Liver (tissue), 10 donors: ENCODE measurements at places on chromosomes 11 and 22.

DNA sequence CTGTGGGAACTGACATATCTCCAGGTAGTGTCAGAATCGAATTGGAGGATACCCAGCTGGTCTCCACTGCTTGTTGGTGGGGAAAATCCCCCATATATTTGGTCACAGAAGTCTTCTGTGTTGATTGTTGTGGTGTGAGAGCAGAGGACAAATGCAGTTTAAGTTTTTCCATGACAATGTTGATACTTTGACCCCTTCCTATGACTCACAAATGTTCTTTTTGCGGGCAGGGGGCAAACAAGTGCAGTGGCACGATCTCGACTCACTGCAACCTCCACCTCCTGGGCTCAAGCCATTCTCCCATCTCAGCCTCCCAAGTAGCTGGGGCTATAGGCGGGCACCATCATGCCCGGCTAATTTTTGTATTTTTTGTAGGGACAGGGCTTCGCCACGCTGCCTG, 7.4 kb upstream of the PATL1 start:
- H3K4me1 ChIP-seq = peaks cover 12% of the 10 kb centered on the region
- H3K4me3 ChIP-seq = no peak overlapping the region
- H3K36me3 ChIP-seq = no peaks in the 10 kb centered on the region
- no peaks in the 10 kb centered on the region for H3K27me3 ChIP-seq

DNA sequence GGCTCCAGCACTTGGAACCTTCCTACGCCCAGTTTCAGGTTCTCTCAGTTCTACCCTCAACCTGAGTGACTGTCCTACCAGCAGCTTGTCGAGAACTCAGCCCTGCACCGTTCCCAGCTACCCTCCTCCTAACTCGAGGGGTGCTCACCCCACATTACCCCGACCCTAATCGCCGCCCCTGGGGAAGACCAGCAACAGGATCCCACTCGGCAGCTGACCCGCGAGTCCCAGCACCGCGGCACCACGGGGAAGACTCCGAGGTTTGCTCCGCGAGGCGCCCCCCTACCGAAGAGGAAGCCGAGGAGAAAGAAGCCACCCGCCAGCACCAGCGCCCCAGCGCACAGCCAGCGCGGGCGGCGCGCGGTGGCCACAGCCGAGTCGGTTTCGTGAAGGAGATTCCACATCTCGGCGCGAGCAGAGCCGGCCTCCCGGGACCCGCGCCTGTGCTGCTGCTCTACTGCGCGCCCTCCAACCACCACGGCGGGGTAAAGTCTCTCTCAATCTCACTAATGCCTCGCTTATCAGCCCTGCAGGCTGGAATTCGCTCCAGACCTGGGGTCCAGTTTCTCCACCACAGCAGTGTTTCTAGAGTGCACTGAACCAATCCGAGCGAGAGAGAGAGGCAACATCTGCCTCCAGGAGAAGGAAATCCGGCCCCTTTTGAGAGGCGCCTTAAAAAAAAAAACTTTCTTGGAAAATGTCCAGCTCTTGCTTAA, at the start of gene FOLH1:
Gene FOLH1 (minus strand): TSS at position 597 of the 716 bp plus-strand sequence. CDS start 193 bp downstream, at position 404.
- peak within 1 kb of the TSS; percentile 85 for H3K27ac ChIP-seq
- H3K27me3 ChIP-seq = no peaks in the 10 kb centered on the region
- peaks cover 15% of the 10 kb centered on the region for H3K4me1 ChIP-seq
- DNase-seq = peak; percentile 57
- H3K36me3 ChIP-seq = no peaks in the 10 kb centered on the region
- H3K4me3 ChIP-seq = peak within 1 kb of the TSS; percentile 87

GRCh38 chr11:66317723-66318599, 1.1 kb upstream of the CD248 start:
- H3K27me3 ChIP-seq = no peaks in the 10 kb centered on the region
- H3K4me3 ChIP-seq = no peak overlapping the region
- peaks cover 7% of the 10 kb centered on the region for H3K4me1 ChIP-seq
- H3K36me3 ChIP-seq = no peaks in the 10 kb centered on the region
- DNase-seq = no peak
- peak overlapping the region; percentile 73 for H3K27ac ChIP-seq

GRCh38 chr11:46480909-46481308, 89.3 kb upstream of the CHRM4 start:
- H3K4me1 ChIP-seq = no peaks in the 10 kb centered on the region
- no peaks in the 10 kb centered on the region for H3K36me3 ChIP-seq
- no peaks in the 10 kb centered on the region for H3K27me3 ChIP-seq
- H3K27ac ChIP-seq = no peak overlapping the region

DNA sequence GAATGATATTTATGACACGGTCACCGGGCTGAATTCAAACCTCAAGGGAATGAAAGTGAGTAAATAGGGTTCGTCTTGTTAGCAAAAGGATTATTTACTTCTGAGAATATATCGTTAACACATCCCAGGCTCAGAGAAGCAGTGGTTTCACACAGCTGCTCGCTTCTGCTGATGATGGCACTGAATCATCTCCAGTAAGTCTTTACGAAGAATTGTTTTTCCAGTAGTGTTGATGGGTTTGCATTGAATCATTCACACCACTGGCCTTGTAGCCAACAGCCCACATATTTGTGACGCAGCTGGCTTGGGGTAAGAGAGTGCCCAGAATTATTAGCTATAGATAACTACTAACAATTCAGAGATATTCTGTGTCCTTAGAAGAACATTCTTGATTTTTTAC, 236.3 kb downstream of the CADM1 start:
- H3K4me3 ChIP-seq = no peak overlapping the region
- no peak for DNase-seq
- no peak overlapping the region for H3K27ac ChIP-seq
- H3K36me3 ChIP-seq = no peaks in the 10 kb centered on the region

- H3K4me1 ChIP-seq = no peaks in the 10 kb centered on the region
- H3K27me3 ChIP-seq = no peaks in the 10 kb centered on the region
- no peak overlapping the region for H3K27ac ChIP-seq
These were observed 64.7 kb upstream of the APOA1 start for GRCh38 chr11:116901964-116902688.

DNA sequence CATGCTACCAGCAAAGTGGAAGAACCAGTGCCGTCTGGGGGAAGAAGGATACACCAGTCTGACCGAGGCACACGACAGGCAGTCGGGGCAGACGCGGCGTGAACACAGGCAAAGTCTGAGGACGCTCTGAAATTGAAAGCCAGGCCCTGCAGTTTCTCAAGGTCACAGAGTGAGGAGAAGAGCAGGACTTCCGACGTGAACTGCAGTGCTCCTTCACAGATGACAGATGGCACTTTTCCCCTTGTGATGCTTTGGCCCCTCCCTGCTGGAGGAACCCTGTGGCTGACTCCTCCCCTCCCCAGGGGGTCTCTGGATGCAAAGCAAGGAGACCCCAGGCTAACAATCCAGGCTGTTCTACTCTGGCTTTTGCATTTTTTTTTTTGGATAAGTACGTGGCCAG, 19.6 kb upstream of the JAM3 start:
- H3K36me3 ChIP-seq = no peaks in the 10 kb centered on the region
- no peaks in the 10 kb centered on the region for H3K27me3 ChIP-seq
- peaks cover 7% of the 10 kb centered on the region for H3K4me1 ChIP-seq
- no peak overlapping the region for H3K4me3 ChIP-seq
- no peak overlapping the region for H3K27ac ChIP-seq

DNA sequence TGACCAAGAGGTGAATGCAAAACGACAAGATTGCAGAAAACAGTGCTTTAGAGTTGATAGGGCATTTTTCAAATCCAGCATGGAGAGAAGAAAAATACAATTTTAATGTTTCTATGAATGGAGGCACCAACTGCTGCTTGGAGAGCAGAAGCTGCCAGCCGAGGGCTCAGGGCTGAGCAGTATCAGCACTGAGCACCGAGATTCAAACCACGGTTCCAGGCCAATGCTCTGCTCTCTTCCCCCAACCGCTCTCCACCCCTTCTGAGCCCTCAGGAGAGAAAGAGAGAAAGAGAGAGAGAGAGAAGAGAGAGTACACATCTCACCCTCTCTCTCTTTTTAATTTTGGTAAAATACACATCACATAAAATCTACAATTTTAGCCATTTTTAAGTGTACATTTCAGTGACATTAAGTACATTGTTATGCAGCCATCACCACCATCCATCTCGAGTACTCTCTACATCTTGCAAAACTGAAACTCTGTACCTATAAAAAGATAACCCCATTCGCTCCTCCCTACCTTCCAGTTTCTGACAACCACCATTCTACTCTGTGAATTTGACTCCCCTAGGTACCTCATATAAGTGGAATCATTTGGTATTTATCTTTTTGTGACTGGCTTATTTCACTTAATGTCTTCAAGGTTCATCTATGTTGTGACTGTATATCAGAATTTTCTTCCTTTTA, 333.3 kb downstream of the MIAT start:
- no peak for DNase-seq
- no peak overlapping the region for H3K27ac ChIP-seq
- peaks cover 2% of the 10 kb centered on the region for H3K27me3 ChIP-seq
- H3K36me3 ChIP-seq = no peaks in the 10 kb centered on the region
- H3K4me1 ChIP-seq = no peaks in the 10 kb centered on the region
- no peak overlapping the region for H3K4me3 ChIP-seq

DNA sequence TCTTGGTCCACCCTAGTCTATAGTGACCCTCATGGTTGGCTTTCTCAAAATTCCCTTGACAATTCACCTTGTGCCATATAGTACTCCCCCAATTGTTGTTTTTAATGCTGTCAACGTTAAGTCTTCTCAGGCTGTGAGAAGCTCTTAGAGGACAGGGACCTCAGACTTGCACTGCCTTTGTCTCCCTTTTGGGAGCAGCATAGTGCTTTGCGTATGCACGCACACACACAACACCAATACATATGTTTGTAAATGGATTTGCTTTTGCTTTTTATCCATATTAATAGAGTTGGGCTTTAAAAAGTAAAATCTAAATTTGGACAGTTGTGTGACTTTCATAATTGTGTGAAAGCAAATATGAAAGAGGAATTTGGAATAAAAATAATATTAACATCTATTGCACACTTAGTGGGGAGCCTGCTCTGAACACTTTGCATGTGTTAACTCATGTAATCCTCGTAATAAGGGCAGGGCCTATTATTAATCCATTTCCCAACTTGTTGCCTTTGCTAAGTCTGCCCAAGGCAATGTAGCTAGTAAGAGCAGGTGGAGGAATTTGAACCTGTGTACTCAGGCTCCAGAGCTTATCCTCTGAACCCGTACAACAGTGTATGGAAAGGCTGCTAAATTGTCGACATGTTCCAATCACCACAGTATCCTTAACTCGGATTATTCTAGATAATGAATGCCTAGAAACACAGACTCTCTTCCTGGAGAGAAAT, 257.7 kb upstream of the NARS2 start:
- H3K27me3 ChIP-seq = no peaks in the 10 kb centered on the region
- H3K36me3 ChIP-seq = no peaks in the 10 kb centered on the region
- no peaks in the 10 kb centered on the region for H3K4me1 ChIP-seq
- no peak overlapping the region for H3K27ac ChIP-seq
- H3K4me3 ChIP-seq = no peak overlapping the region

- no peak overlapping the region for H3K27ac ChIP-seq
- no peaks in the 10 kb centered on the region for H3K4me1 ChIP-seq
- H3K27me3 ChIP-seq = no peaks in the 10 kb centered on the region
- no peak overlapping the region for H3K4me3 ChIP-seq
- no peak for DNase-seq
- peaks cover 2% of the 10 kb centered on the region for H3K36me3 ChIP-seq
These were observed 94.4 kb downstream of the SLC1A2 start for GRCh38 chr11:35324981-35325380.

DNA sequence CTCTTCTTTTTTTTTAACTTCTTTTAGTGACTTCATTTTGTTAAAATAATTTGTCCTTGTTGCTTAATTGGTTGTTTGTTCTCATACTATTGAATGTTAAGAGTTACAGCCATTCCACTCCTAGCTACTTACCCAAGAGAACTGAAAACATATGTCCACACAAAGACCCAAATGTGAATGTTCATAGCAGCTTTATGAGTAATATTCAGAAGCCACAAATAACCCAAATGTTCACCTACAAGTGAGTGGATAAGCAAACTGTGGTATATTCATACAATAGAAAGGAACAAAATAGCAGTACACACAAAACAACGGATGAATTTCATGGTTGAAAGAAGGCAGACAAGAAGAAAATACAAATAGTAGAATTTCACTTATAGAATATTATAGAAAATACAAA, 1.4 kb upstream of the OR4D11 start:
- H3K27ac ChIP-seq = no peak overlapping the region
- H3K27me3 ChIP-seq = no peaks in the 10 kb centered on the region
- no peaks in the 10 kb centered on the region for H3K36me3 ChIP-seq
- DNase-seq = no peak

- no peak for DNase-seq
- H3K4me1 ChIP-seq = no peaks in the 10 kb centered on the region
- no peak overlapping the region for H3K4me3 ChIP-seq
- no peaks in the 10 kb centered on the region for H3K36me3 ChIP-seq
- H3K27ac ChIP-seq = no peak overlapping the region
These were observed 47.5 kb downstream of the LINC01488 start for GRCh38 chr11:69529001-69529400.

GRCh38 chr11:106497321-106497720, 419.9 kb downstream of the AASDHPPT start:
- no peak for DNase-seq
- no peaks in the 10 kb centered on the region for H3K4me1 ChIP-seq
- no peak overlapping the region for H3K4me3 ChIP-seq
- H3K27ac ChIP-seq = no peak overlapping the region

DNA sequence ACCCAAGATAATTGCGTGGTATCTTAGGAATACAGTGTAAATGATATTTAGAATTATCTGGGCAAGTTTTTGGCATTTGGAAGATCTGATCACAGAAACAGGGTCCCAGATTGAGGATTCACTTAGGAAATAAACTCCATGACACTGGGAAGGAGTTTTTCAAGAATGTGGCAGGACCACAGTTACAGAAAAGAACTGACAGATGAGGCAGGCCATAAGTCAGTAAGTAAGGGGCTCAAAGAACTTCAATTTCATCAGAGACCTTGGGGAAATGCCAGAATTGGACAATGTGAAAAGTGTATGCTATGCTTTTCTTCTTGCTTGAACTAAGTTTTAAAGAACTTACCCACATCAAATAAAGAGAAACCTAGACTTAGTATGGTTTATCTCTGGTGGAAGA, 49.3 kb downstream of the RBMXL2 start:
- no peaks in the 10 kb centered on the region for H3K4me1 ChIP-seq
- H3K36me3 ChIP-seq = no peaks in the 10 kb centered on the region
- H3K4me3 ChIP-seq = no peak overlapping the region
- no peaks in the 10 kb centered on the region for H3K27me3 ChIP-seq
- H3K27ac ChIP-seq = no peak overlapping the region

DNA sequence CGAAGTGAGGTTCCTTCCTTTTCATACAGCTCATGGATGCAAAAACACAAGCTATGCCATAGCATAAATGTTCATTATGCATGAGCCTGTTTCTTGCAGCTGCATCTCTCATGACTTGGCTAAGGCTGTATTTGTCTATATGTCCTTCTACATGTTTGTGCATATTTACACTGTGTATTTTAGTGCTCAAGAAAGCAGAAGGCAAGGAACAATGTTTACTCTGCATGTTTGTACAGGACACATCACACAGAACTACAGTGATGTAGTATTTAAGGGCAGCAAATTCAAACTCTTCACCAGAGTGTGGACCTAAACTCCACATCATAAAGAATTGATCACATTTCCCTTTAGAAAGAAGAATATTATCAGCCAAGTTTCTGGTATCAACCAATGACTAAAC, 170.3 kb downstream of the CADM1 start:
- H3K4me3 ChIP-seq = no peak overlapping the region
- H3K4me1 ChIP-seq = peaks cover 4% of the 10 kb centered on the region
- H3K27ac ChIP-seq = no peak overlapping the region

- H3K4me3 ChIP-seq = no peak overlapping the region
- no peak for DNase-seq
- H3K27me3 ChIP-seq = no peaks in the 10 kb centered on the region
- H3K36me3 ChIP-seq = peaks cover 6% of the 10 kb centered on the region
- no peak overlapping the region for H3K27ac ChIP-seq
These were observed 7.0 kb downstream of the PRDX5 start for GRCh38 chr11:64324692-64325469.
